Heart left ventricle (tissue), 16 donors: ENCODE measurements at places on chromosomes 1 and 21.

- no peak for DNase-seq
These were observed 103.1 kb downstream of the GALNT2 start for GRCh38 chr1:230170153-230170547.

DNA sequence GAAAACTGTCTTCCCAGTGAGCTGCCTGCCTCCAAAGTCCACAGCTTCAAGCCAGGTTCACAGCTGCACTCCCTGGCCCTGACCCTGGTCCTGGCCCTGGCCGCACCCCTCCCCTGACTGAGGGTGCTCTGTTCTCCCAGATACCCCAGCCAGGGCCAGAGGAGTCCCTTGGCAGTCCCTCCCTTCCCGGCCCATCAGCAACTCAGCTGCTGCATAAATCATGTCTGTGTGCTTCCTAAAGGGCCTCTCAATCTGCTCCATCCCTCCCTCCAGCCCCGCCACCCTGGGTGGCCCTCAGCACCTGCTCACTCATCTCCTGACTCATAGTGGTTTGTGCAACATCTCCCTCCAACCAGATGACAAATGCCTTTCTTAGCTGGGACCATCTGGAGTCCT, 24.8 kb upstream of the C1orf174 start:
- peak; percentile 35 for DNase-seq

- DNase-seq, result no peak
These were observed 977 bp downstream of the TRAF3IP3 start for GRCh38 chr1:209756615-209757445.

GRCh38 chr1:225319871-225320270, 108.0 kb downstream of the LBR start:
- DNase-seq, result no peak

DNA sequence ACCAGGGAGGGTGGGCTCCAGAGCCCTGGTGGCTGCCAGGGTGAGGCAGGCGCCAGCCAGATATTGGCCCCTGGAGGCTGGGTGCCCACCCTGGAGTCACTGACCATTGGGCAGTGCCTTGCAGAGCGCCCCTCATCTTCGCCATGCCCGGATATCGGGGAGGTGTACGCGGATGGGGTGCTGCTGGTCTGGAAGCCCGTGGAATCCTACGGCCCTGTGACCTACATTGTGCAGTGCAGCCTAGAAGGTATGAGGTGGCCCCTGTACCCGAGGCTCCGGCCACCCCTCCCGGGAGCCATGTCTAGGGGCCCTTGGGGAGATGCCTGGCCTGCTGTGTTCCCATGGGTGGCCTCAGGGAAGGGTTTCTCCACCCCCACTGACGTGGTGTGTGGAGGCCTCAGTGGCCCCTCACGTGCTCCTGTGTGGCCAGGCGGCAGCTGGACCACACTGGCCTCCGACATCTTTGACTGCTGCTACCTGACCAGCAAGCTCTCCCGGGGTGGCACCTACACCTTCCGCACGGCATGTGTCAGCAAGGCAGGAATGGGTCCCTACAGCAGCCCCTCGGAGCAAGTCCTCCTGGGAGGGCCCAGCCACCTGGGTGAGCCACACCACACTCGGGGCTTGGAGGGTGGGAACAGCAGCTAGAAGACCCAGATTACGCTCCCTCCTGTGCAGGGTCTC, 30.9 kb downstream of the TRIM11 start:
- peak; percentile 22 for DNase-seq

DNA sequence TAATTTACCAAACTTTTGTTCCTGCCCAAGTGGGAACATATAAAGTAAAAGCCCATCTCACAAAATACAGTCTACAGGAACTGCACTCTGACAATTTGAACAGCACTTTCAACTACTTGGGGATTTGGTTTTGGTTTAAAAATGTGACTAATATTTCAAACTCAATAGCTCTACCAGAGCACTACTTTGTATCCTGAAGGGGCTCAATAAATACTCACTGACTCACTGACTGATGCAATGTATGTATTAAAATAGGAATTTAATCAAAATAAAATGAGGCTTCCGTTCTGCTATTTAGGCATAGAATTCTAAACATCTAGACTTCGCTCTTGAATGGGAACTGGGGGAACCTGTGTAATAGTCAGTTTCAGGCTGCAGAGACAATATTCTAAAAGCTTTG, 21.9 kb downstream of the EFCAB14 start:
- DNase-seq, result no peak

- DNase-seq, result no peak
These were observed 71.2 kb upstream of the GJB5 start for GRCh38 chr1:34683616-34684015.

DNA sequence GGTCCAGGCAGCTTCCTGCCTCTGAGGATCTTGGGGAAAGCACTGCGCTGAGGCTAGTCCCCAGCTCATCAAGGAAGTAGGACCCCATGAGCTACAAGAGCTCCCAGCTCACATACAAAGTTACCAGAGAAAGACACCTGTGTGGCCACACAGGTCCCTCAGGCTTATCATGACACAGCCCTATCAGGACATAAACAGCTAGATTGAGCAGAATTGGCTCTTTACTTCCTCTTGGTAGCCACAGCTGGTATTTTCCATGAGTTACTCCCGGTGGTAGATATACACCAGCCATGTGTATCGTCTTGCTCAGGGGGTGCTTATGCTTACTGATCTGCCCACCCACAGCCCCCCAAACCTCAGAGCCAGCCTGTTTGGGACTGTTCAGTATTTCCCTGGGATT, 1.2 kb downstream of the LENEP start:
- DNase-seq, result no peak

DNA sequence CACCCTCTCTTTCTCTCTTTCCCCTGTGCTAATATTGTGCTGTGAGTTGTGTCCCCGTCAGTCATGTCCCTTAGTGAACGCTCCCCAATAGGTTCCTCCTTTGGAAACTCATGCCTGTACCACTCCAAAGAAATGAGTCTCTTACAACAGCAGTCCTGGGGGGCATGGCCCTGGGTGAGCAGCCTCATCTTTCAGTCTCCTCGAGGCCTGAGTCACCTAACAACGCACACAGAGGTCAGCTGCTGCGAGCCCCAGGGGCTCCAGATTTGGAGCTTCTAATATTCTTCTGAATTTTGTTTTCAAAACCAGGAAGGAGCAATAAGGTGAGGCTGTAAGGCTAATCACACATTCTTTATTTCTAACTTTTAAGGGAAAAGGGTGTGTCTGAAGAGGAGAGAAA, 30.5 kb upstream of the ZBTB8A start:
- DNase-seq, result no peak

DNA sequence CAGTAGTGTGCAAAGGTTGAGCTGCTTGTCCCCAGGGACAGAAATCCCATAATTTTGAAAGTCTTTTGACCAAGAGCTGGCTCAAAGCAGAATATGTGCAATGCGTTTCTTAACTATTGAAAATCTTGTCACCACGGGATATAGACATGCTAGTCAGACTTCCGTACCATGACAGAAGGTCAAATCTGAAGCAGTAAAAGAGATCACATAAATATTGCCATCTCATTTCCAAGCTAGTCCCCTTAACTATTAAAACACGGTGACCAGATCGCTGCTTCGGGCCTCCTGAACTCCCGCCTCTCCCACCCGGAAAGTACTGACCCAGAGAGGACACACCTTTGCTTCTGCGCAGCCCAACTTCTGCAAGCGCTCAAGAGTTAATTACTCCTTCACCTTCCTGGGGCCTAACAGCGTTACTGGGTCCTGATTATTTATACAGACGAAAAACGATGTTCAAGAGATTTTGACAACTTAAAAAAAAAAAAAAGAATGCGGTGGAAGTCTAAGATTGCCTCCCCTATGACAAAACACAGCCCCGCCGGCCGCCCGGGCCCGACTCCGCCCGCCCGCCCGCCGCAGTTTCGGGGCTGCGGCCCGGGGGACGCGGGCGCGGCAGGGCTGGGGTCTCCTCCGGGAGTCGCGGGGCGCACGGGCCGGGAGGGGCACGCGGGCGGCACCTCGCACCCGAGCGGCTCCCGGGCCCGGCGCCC, 692 bp downstream of the SORT1 start:
- no peak for DNase-seq

- no peak for DNase-seq
These were observed 31.4 kb downstream of the PLPP3 start for GRCh38 chr1:56547977-56548376.

DNA sequence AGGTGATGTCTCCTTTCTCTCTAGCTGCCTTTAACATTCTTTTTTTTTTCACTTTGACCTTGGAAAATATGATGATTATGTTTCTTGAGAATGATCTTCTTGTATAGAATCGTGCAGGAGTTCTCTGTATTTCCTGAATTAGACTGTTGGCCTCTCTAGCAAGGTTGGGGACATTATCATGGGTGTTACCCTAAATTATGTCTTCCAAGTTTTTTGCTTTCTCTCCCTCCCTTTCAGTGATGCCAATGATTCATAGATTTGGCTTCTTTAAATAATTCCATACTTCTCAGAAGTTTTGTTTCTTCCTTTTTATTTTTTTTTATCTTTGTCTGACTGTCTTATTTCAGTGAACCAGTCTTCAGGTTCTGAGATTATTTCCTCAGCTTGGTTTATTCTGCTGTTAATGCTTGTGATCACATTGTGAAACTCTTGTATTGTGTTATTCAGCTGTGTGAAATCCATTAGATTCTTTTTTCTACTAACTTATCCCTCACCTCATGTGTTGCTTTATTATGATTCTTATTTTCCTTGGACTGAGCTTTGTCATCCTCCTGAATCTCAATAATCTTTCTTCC, 268.4 kb upstream of the NRIP1 start:
- DNase-seq, result no peak

DNA sequence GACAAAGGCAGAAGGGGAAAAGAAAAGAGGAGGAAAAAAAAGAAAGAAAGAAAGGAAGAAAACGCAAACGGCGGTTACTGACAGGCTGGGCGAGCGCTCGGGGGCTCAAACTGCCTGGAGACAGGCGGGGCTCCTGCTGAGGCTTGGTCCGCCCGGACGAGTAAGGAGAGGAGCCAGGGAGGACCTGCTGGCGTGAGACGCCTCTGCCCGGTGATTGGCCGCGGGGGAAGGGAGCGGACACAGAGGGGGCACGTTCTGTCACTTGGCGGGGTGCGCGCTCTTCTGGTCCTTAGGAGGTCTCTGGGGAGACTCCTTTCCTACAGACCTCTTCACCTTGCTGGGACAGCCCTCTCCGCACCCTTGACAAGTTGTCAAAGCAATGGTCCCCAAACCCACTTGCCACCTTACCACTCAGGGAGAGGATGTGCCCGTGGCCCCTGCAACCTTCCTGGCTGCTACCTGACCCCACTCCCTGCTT, 791 bp upstream of the PIK3R3 start:
- peak; percentile 87 for DNase-seq
